ENCODE measurements at places on chromosomes 2 and 18.

- DNase-seq, result no peak
Measured at GRCh38 chr2:64485961-64486360, 32.0 kb downstream of the LGALSL start.

DNA sequence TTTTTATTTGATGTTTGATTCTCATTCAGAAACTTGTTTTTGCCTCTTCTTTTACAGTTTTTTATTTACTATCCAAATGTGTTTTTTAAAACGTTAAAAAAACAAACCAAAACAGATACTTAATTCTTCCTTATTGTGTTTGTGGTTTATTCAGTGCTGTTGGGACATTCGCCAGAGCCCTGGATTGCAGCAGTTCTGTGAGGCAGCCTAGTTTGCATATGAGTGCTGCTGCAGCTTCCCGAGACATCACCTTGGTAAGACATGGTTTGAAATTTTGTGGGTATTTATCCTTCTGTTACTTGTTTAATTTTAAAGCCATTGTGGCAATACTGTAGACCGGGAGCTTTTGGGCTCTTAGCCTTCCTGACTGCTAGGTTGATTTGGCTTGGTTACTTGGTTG is 91.2 kb downstream of the MTA3 start:
- no peak for DNase-seq

GRCh38 chr2:207157731-207158130 is 8.0 kb downstream of the KLF7 start:
- DNase-seq, result no peak

DNA sequence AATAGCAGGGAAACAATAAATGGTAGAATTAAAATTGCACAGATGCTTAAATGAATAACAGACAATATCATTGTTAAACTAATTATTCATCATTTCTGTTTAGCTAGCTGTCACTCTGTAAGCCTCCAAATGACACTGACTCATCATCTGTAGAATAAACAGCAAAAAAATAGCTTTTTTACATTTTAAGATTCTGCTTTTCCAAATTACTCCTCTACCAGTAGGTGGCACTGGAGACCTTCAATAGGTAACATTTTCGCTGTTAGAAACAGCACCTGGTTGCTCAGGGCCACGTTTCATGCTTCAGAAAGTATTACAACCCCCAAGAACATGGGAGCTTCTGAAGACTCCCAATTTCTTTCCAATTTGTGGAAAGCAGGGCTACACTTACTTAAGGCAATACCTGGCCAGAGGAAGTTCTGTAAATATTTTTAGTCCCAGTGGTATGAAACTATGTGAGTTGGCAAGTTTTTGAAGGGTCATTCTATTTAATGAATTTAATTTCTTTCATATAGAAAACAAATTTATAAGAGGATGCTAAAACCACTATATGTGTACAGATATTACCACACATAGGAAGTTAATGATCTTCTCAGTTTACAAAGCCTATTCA is 45.4 kb downstream of the TTN start:
- peak; percentile 54 for DNase-seq

- no peak for DNase-seq
Measured at GRCh38 chr18:13614641-13615288, 111.6 kb downstream of the FAM210A start.

DNA sequence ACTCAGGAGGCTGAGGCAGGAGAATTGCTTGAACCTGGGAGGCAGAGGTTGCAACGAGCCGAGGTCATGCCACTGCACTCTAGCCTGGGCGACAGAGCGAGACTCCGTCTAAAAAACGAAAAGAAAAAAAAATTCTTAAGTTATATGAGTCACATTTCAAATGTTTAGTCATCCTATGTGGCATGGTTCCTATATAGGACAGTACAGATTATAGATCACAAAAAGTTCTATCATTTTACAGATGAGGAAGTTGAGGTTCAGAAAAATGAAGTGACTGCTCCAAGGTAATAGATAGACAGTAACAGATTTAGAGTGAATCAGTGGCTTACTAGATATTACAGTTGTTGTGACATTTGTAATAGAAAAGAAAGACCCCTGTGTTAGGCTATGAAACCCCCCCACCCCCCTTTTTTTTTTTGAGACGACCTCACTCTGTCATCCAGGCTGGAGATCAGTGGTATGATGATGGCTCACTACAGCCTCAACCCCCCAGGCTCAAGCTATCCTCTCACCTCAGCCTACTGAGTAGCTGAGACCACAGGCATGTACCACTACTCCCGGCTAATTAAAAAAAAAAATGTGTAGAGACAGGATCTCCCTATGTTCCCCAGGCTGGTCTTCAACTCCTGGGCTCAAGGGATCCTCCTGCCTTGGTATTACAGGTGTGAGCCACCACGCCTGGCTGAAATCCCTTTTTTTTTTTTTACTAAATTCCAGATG is 22.7 kb downstream of the PTPN4 start:
- no peak for DNase-seq

DNA sequence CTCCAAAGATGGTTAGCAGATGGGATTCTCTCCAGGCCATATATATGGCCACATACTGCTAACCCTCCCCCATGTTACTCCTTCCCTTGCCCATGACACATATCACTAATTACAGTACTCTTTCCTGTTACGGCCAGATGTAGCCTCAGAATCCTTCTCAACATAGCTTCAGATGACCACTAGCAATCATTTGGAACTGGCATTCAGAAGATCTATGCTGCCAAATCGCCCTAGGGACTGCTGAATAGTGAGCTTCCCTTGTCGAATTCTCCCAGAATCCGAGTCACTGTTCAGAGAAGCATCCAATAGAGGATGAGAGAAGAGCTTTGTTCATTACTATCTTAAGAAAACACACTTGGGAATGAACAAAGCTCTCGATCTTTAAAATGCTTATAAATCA is 121.2 kb upstream of the TANK start:
- DNase-seq, result no peak

DNA sequence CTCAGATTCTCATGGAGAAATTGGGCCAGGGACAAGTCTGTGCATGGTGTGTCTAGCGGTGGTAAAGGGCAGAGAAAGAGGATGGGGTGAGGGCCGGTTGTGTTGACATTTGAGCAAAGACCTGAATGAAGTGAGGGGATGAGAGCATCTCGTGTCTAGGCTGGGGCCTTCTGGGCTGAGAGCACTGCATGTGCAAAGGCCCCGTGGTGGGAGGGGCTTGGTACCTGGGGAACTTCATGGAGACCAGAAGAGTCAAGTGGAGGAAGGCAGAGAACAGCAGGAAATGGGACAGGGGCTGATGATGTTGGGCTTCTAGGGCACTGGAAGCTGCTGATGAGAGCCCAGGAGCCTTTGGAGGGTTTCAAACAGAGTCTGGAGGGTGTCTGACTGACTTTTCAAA is 76.8 kb downstream of the SH3BP4 start:
- DNase-seq, result no peak

DNA sequence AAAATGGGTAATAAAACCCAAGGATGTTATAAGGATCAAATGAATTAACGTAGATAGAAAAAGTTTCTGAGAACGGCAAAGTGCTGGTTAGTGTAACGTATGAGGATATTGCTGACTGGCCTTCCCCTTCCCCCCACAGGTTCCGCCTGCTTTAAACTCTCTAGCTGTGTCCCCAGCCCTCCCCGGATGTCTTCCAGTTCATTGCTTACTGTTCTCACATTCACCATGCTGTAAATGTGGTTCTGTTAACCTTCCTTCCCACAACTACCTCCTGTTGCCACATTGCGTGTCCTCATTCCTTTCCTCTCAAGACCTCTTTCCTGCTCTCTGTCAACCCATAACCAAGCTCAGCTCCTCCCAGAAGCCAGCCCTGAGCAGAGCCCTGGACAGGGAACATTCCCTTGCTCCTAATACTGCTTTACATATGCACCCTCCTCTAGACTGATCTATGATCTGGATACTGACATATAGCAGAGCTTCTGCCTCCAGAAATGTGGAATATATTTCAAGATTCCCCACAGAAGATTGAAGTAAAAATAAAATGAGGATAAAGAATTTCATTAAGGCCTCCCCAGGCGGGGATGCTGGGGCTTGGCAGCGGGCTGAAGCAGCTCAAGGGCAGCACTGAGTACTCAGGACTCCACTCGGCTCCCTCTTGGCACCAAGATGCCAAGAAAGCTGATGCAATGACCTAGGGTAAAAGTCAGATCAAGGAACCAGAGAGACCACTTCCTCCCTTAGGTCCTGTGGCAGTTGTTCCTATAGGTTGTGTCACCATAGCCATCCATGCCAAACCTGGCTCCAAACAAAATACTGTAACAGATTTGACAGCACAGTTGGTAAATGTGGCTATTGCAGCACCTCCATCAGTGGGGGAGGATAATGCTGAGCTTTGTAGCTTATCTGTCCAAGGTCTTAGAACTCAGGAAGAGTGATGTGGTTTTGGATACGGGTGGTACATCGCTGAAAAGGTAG is 136.4 kb upstream of the PIK3C3 start:
- DNase-seq, result no peak

DNA sequence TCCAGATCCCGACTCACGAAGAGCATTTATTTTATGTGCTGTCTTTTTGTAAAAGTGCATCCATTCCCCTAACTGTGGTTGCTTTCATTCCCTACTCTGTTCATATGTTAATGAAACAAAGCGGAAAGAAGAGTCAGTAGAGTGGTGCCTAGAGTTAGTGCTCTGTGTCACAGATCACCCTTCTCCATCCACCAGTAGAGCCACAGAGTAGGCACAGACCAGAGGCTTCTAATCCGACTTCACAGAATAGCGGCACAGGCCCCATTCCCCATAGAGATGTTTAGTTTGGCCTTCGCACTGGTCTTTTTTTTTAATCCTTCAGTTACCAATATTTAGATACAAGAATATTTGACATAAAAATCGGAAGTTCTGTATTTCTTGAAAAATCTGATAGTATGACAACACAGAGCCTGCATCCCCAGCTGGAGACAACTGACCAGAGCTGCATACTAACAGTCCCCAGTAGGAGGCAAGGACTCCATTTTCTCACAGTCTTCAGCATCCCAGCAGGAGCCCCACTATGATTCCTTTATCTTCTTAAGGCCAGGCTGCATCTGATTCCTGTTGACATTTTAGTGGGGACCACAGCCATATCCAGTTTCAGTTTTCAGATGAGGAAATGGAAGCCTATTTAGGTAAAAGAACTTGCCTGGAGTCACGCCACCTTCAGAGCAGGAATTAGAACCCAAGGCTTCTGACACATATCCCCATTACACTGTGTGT is 7.0 kb downstream of the G6PC2 start:
- no peak for DNase-seq

GRCh38 chr2:86768189-86768949 is 22.3 kb downstream of the CD8A start:
- no peak for DNase-seq

DNA sequence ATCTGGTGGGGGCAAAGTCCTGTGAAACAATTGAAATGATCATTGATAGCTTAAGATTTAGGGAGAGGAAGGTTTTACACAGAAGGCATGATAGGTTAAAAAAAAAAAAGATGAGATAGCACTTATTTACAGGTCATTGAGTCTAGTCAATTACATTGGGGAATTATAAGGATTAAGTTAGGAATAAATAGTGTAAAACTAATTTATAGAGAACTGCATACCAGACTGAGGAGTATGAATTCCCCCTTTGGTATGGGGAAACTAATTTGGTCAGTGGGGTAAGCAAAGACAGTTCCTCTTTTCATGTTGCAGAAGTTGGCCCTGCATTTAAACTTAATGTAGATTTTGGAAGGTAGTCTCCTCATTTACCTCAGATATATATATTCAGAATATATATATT is 10.8 kb downstream of the GLS start:
- DNase-seq, result no peak

DNA sequence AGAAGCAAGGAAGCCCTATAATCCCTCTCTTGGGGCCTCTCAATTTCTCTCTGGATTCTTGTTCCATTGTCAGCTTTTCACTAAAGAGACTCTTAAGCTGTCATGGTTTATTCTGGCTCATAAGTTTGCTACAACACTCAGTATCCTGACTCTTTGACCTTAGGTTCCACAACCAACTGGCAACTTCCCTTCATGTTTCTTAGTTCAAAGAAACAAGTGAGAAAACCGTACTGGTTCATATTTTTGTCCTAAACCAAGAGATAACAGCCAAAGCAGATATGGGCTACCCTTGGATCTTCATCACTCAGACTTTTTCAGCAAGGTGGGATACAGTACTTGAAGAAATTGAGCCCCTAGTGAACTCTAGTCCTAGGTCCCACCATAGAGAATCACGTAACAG is 109.9 kb upstream of the CRIM1 start:
- no peak for DNase-seq

DNA sequence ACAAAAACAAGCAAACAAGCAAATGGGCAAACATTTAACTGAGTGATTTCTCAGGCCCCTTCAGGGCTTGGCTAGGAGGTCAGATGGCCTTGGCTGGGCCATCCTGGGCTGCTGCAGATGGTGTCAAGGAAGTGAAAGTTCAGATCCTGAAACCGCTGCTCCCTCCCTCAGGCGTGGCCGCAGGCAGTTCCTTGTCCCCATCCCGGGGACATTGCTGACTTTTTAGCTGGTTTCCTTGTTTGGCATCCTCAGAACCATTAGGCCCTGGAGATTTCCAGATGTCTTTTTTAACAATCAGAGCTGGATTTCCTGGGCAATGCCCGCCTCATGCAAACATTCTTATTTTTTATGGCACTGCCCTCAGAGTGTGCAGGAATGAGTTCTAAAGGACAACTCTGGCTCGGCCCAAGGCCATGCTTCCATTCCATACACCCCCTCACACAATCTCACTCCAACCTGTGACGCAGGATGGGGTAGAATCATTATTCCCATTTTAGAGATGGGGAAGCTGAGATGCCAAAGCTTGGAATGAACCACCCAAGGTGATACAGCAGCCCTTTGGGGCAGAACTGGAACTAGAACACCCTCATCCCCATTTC is 86.1 kb upstream of the ZCCHC2 start:
- no peak for DNase-seq

GRCh38 chr2:48228345-48228684 is 301.6 kb upstream of the STON1 start:
- no peak for DNase-seq

DNA sequence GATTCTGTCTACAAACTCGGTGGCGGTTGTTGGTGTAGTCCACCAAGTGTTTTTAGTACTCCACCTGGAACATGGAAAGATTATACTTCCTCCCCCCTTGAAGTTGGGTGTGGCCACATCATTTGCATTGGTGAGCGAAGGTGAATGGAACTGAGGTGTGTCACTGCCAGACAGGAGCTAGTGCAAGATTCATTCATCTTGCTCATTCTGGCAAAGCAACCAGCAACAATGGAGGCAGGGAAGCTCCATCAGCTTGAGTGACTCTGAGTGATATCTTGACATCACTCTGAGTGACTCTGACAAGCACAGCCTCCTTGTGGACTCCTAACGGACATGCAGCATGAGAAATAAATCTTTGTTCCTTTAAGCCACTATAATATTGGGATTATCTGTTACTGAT is 54.7 kb upstream of the SLC1A4 start:
- DNase-seq, result no peak

DNA sequence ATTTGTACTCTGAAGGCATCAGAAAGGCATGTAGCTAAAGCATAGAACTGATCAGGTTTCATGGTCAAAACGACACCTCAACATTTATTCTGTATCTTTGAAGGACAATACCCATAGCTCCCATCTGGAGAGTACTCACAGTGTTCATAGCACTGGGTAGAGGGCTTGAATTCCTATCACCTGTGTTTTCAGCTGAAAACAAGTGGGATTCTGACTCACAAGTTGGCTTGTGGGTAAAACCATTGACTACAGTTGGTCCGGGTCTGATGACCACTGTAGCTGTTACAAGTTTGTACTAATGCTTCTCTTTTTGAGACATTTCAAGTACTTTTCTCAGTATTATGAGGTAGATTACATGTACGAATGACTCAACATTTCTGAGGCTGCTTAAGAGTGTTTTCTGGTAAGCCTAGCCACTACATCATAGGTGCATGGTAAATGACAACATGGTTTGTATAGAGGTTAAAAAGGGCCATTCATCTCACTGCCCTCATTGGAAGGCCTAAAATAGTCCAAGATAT is 68.6 kb upstream of the PELI1 start:
- no peak for DNase-seq

- DNase-seq, result no peak
Measured at GRCh38 chr2:31347750-31348149, 66.8 kb downstream of the XDH start.

Measured in amniotic stem cell (primary cell).